ENCODE measurements at places on chromosomes 16 and 17. TPM values are rescaled to one million over a fixed set of nuclear protein-coding genes. Genes with fewer than 3 reads are reported as not detected.

Gene RECQL5
- polyA plus RNA-seq: 19.5 TPM

Gene SOX15
- polyA plus RNA-seq: 263 TPM

Gene P4HB
- polyA plus RNA-seq: 778 TPM

Gene MMP15
- polyA plus RNA-seq: 7.3 TPM

Gene SLC5A11
- polyA plus RNA-seq: not detected

Gene SDR42E2
- polyA plus RNA-seq: not detected

Gene ABCC6
- polyA plus RNA-seq: 0.06 TPM

Gene NACA2
- not detected for polyA plus RNA-seq

Gene CLTC
- polyA plus RNA-seq: 120 TPM

Gene TEX14
- polyA plus RNA-seq: not detected

Gene AHSP
- not detected for polyA plus RNA-seq

Gene KRTAP4-6
- not detected for polyA plus RNA-seq

Gene DPEP1
- not detected for polyA plus RNA-seq

Gene FBXW10
- 0.01 TPM for polyA plus RNA-seq

Gene MILR1
- not detected for polyA plus RNA-seq

Gene NRN1L
- polyA plus RNA-seq: not detected

Gene TBC1D16
- polyA plus RNA-seq: 5.9 TPM

Gene WNT3
- polyA plus RNA-seq: 0.99 TPM

Gene TPSB2
- polyA plus RNA-seq: not detected

Gene ZP2
- polyA plus RNA-seq: not detected

Gene LGALS9B
- 12.8 TPM for polyA plus RNA-seq

Gene USP7
- 35.5 TPM for polyA plus RNA-seq

Gene IRX6
- polyA plus RNA-seq: not detected

Gene C16orf74
- polyA plus RNA-seq: 164 TPM

Gene NTN3
- polyA plus RNA-seq: not detected

Gene ZNF652
- 5.8 TPM for polyA plus RNA-seq

Gene LRRC37A
- polyA plus RNA-seq: 0.28 TPM
